ENCODE measurements at places on chromosomes 3 and 15.
A peak's percentile ranks its signal among the peaks of the same experiment; 100 is the strongest.

- DNase-seq = no peak
Observed at GRCh38 chr3:17935222-17935621, 192.8 kb upstream of the TBC1D5 start.

- DNase-seq = peak; percentile 18
Observed at GRCh38 chr15:96331945-96332636, 1.6 kb downstream of the NR2F2 start.

DNA sequence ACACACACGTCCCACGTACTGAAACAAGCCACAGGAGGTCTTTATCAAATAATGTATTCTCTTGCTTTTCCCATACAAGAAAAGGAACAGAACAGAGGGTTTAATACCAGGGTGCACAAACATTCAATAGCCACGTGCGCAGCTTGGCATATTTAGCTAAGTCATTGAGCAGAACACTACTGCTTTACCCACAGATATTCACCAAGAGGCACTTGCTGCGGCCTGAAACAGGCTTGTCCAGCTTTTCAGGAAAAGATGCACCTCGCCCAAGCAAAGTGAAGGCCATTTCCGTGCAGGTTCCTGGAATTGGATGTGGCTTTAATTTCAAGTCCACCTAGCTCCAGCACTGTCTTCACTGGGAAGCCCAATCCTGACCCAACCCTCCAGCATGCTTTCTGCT is 17.6 kb downstream of the ZDHHC3 start:
- no peak for DNase-seq

- DNase-seq = no peak
Observed at GRCh38 chr15:67720556-67721175, 104.6 kb upstream of the SKOR1 start.

DNA sequence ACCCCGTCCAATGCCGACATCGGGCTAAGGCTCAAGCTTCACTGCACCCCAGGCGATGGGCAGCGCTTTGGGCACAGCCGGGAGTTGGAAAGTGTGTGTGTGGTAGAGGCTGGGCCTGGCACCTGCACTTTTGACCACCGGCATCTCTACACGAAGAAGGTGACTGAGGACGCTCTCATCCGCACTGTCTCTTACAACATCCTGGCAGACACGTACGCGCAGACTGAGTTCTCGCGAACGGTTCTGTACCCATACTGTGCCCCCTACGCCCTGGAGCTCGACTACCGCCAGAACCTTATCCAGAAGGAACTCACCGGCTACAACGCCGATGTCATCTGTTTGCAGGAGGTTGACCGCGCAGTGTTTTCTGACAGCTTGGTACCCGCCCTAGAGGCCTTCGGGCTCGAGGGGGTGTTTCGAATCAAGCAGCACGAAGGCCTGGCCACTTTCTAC is 1.0 kb downstream of the PDE12 start:
- peak; percentile 62 for DNase-seq

- DNase-seq = no peak
Observed at GRCh38 chr3:139238281-139239030, 105.4 kb upstream of the MRPS22 start.

DNA sequence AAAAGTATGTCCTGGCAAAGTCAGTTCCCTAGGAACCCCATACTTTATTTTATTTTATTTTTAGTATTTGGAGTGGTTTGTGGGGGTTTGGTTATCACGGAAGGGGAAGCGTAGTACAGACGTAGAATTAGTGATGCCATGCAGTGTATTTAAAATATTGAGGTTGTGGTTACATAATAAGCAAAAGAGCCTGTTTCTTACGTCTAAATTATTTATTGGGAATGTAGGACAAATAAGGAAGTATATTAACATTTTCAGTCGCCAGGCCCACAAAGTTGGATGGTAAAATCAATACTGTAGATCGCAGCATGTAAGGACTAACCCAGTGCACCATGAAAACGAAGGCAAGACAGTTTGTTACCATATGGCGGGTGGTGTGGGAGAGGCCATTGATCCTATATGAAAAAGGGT is 558 bp downstream of the DTWD1 start:
- DNase-seq = no peak

DNA sequence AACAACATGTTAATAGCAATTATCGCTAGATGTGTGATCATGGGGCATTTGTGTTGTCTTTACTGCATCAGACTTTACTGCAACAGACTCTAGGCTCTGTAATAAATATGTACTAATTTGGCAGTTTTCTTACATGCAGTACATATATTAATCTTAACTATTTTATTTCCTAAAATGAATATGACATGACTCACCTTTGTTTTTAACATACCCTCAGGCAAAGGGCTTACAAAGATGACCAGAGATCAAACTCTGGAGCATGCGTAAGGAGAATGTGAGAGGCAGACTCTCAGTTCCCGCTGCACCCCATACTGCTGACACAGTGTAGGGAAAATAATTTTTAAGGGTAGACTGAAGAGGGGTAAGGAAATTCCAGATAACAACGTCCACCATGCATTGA is 7.2 kb upstream of the FAM174B start:
- no peak for DNase-seq

DNA sequence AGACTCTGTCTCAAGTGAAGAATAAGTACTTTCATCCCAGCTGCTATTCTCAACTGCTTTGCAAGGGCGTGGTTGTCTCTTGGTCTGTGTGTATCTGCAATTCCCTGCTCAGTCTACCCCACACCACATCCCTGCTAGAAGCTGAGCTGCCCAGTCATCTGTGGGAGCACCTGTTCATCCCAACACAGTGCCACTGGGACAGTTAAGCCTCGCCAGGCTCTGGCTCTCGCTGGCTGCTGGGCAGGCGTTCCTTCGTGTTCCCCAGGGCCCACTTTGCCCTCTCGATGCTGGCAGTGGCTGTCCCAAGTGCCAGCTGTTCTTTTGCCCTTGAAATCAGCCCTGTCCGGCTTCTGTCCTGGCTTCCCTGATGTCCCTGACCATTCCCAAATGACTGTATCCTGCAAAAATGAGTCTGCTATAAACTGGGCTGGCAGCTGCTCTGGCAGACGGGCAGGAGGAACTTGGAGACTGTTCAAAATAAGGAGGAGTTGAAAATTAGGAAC is 91.6 kb upstream of the KLHL25 start:
- DNase-seq = no peak

DNA sequence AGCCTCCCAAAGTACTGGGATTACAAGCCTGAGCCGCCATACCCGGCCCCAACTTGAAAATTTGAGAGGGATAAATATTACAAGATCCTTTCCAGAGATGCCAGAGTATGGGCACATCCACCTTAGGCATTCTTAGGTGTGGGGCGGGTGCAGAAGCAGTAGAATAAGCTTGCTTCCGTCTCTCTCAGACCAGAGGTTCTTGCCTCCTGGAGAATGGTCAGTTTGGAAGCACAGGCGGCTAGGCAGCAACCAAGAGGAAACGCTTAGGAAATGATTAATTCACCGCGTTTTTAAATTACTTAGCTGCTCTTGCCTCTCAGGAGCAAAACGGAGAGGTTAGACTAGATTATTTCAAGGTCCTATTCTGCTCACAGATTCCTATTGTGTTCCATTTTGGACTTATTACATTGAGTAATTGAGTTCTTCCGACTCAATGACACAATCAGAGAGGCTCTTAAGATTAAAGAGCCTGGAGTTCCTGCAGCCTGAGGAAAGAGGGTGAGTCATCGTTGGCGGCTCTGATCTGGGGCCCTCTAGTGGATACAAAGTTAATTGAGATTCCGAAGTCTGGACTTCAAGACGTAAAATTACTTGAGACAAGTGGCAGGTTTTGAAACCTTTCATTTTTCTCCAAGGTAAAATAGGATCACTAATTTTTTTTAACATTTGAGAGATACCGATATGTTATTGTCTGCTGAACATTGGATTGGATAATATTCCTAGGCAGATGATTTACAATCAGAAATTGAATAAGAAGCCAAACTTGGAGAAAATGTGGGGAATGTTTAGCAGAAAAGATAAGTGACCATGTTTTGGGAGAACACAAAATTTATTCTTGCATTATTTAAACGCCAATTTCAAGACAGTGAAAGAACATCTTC is 5.8 kb upstream of the TOPAZ1 start:
- DNase-seq = peak; percentile 63

- DNase-seq = no peak
Observed at GRCh38 chr15:46901001-46901400, 816.3 kb upstream of the SEMA6D start.

- DNase-seq = no peak
Observed at GRCh38 chr15:51403072-51403878, 61.8 kb downstream of the GLDN start.

GRCh38 chr15:85497172-85497569 is 116.8 kb downstream of the AKAP13 start:
- no peak for DNase-seq

DNA sequence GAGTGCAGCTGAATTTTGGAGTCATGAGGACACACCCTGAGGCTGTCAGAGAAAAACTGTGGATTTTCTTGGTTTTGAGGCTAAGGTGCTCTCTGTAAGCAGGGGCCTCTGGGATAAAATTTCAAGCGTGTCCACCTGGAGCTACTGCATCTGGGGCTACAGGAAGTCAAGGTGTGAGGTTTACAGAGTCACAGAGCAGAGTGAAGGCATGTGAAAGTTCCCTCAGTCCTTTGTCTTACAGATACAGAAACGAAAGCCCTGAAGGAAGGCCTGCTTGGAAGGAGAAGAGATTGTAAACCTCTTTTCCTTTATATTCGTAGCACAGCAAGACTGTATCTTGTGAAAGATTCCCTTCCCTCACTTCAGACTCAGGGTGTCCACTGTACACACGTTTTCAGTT is 138.6 kb downstream of the OPA1 start:
- no peak for DNase-seq

DNA sequence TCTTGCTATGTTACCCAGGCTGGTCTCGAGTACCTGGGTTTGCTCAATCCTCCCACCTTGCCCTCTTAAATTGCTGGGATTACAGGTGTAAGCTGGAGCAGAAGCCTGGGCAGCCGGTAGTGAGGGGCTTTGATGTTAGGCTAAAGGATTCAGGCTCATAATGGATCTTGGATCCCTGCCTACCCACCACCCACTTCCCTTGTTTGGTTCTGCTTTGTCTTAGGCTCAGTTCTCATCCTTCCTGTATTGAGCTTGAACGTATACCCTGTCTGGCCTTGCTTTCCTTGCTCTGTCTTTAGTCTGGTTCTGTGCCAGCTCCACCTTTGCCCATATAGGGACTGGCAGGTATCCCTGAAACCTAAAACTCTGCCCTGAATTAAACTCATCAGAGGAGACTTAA is 1.7 kb downstream of the PPCDC start:
- no peak for DNase-seq

GRCh38 chr3:119570229-119570628 is 9.1 kb upstream of the ADPRH start:
- no peak for DNase-seq

DNA sequence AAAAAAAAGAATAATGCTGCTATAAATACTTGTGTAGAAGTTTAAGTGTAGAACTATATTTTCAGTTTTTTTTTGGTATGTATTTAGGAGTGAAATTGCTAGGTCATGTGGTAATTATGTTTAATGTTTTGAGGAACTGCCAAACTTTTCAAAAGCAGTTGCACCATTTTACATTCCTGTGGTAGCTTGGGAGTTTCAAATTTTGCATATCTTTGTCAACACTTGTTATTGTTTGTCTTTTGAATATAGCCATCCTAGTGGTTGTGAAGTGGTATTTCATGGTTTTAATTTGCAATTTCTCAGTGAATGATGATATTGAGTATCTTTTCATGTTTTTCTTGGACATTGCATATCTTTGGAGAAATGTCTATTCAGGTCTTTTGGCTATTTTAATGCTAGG is 30.4 kb downstream of the SKIL start:
- DNase-seq = no peak

- no peak for DNase-seq
Observed at GRCh38 chr3:71177375-71177774, 406.2 kb downstream of the FOXP1 start.

DNA sequence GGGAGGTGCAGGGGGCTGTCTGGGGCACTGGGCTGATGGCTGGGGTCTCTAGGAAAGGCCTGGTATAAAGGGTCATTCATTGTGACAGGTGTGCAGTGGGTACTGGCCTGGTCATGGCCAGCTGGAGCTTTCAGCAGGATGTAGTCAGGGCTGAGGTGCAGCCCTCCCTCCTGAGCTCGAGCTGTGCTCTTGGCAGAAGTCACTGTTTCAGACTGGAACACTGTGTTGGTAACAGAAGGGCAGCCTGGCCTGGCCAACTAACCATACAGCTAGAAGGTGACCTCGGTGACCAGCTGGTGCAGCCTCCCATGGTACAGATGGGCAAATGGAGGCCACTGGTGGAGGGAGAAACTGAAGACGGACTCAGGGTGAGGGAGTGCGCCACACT is 34.4 kb upstream of the LCTL start:
- no peak for DNase-seq

GRCh38 chr3:180855364-180855763 is 57.1 kb upstream of the FXR1 start:
- DNase-seq = no peak

GRCh38 chr3:122094125-122094524 is 39.0 kb downstream of the CD86 start:
- DNase-seq = peak; percentile 32

- no peak for DNase-seq
Observed at GRCh38 chr15:77546050-77546501, 86.6 kb downstream of the LINGO1 start.

DNA sequence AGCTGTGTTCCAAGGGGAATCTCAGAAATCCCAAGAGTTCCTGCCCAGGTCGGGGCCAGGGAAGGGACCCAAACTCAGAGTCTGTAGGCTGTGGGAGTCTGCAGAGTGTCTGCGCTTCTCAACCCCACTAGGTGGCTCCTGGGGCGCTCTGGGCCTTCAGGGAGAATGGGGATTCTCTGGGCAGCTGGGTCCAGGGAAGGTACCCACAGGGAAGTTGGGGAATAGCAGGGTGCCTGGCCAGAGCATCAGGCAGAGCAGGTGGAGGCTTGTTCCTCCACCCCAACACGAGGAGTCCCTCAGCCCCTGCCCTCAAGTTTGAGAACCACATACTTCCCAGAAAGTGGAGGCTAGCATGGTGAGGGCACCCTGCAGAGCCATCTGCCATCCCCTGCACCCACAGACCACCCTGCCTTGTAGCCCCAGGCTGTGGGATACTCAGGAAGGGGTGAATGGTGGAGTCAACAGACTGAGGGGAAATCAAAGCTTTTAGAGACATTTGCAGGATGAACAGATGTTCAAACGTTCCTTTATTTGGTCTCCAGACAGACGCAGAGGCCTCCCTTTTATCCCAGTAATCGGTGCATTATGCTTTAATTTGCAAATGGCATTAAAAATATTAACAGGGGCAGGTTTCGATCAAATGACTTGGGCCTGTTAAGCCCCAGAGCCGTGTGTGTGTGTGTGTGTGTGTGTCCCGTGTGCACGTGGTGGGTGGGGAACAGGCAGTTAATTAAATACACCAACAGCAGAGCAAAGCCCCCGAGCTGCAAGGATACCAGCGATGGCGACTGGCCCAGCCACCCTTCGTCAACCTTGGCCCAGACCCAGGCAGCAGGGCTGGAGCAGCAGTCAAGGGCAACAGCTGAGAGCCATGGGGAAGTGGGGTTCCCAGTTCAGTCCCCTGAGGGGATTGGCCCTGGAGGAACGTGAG is 57.7 kb downstream of the DNAJB8 start:
- DNase-seq = no peak

Measured in GM13976 (cell line).